Ureter (tissue), 1 donor: ENCODE measurements at places on chromosomes 13 and 19. TPM values are rescaled to one million over a fixed set of nuclear protein-coding genes. Genes with fewer than 3 reads are reported as not detected.
A peak's percentile ranks its signal among the peaks of the same experiment; 100 is the strongest.

VWA8 gene
- 40.4 TPM for total RNA-seq

- DNase-seq: no peak
Measured at GRCh38 chr13:91596842-91597241, 198.4 kb downstream of the GPC5 start.

DNA sequence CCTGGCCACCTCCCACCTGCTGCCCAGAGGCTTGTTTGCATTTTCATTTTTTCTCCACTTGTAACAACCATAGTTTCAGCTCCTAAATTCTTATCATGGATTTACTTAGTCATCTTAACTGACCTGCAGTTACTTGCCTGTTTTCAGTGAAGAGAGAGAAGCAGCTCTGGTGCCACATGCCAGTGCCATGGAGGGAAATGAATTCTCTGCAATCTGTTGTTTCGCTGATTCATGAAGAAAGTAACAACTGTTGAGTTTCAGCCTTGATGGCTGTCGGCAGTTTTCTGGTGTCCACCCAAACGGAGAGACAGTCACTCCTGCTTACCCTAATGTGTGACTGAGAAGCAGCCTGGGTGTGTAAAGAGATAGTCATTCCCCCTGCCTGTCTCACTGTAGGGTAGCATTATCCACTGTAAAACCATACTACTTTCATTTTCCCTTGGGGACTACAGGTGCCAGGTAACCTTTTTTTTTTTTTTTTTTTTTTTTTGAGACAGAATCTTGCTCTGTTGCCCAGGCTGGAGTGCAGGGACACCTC, 116.1 kb downstream of the DNAJC3 start:
- DNase-seq: no peak

GRCh38 chr19:367561-367960, 23.0 kb upstream of the MIER2 start:
- DNase-seq: no peak

DNA sequence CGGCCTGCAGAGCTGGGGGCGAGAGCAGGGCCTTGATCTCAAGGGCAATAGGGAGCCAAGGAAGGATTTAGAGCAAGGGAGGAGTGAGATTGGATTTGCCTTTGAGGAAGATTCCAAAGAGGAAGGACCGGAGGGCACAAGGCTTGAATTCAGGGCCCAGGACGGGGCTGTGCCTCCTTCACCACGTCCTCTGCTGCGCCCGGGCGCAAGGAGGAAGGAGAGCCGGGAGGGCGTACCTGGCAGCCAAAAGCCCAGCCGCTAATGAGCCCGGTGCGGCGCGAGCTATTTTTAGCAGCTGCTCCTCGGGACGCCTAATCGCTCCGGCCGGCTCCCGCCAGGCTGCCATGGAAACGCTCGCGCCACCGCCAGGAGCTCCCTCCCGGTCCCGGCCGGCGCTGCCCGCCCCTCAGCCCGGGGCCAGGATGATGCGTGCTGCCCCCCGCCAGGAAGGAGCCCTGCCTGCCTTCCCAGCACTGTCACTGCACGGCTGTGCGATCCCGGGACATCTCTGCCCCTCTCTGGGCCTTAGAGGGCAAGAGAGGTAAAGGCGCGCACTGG, 31.3 kb downstream of the TINCR start:
- DNase-seq: peak; percentile 54
